ENCODE measurements at places on chromosomes 16 and 17.

- DNase-seq, result no peak
These were observed 21.0 kb upstream of the NOS2 start for GRCh38 chr17:27821318-27821717.

- no peak for DNase-seq
These were observed 156.9 kb downstream of the C16orf78 start for GRCh38 chr16:49530427-49530970.

GRCh38 chr17:51319186-51319585, 58.8 kb downstream of the UTP18 start:
- DNase-seq, result no peak

DNA sequence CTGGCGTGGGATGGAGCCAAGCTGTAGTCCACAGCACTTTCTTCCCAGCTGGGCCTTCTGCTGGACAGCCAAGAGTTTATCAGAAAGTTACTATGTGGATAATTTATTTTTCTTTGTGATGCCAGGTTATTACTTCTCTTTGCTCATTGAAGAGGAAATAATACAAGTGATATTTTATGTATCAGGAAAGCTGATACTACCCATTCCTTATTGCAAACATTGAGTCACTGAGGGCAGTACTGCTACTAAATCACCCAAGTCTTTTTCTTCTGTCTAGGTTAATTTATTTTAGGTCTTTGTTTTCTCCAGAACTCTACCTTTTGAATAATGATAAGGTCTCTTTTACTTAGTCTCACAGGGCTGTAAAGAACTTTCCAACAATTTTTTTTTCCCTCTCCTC, 8.3 kb downstream of the NUP93 start:
- no peak for DNase-seq

DNA sequence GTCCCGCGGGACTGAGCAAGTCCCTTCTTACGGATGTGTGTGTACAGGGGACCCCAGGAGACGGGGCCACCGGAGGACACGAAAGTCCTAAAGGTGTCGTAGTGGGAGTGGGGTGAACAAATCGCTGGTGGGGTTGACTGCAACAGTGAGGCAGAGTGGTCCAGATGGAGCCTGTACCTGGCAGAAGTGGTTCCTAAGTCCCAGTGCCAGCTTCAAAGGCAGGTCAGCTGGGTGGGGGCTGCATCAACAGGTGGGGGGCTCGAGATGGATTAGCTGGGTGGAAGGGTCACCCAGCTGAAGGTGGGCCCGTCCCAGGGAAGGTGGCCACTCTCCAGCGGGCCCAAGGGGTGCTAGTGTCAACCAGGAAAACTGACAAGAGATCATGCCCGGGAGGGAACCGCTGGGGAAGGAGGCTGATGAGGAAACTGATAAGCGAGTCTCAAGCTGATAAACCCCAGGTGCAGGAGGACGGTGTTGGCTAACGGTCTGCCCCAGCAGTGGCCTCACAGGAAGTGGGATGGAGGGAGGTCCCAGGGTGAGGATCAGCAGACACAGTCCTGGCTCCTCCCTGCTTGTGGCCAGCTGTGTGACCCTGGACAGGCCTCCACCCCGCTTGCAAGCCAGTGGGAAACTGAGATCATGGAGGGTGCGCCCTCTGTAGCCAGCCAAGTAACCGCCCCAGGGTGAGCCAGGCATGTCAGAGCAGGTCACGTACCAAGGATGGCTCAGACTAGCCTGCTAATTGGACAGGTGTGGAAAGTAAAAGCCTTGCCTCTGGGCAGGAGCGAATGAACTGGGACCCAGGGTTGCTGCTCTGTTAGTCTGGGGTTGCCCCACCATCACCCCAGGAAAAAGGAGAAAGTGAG, 1.0 kb downstream of the ORAI3 start:
- DNase-seq, result no peak

DNA sequence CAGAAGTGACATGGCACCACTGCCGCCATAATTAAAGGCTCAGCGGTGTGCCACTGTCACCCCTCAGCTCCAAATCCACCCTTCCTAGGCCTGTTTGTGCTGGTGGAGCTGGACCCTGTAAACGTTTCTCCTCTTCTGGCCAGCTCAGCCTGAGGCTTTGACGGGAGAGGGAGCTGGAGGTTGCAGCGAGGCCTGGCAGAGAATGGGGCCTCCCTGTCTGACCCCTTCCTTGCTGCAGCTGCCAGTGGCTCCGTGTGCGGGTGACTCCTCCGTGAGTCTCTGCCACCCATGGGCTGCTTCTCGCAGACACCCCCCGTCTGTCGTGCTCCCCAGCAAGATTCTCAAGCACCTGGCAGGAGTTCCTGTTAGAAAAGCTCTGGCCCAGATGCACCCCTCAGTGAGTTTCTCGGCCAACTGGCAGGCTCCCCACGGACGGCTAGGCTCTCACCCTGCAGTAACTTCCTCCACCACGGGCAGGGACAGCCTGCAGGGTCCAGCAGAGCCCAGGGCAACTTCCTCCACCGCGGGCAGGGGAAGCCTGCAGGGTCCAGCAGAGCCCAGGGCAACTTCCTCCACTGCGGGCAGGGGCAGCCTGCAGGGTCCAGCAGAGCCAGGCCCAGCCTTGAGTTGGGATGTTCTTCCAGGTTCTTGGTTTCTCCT, 4.7 kb upstream of the CHMP6 start:
- DNase-seq, result no peak

GRCh38 chr17:75414488-75414887, 9.0 kb upstream of the GRB2 start:
- no peak for DNase-seq

GRCh38 chr16:71371237-71371636, 12.7 kb downstream of the CALB2 start:
- DNase-seq, result no peak

DNA sequence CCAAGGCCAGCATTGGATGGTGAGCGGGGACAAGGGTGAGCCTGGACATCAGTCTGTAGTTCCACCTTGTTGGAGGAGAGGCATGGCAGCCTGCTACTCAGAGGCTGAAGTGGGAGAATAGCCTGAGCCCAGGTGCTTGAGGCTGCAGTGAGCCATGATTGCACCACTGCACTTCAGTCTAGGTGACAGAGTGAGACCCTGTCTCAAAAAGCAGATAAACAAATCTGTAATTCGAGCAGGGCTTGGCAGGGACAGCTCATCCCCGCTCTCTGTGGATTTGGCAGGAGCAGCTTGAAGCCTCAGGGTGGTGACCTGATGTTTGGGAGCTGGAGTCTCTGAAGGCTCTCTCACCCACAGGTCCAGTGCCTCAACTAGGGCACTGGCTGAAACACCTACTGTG, 38.6 kb upstream of the ZCCHC14 start:
- no peak for DNase-seq

DNA sequence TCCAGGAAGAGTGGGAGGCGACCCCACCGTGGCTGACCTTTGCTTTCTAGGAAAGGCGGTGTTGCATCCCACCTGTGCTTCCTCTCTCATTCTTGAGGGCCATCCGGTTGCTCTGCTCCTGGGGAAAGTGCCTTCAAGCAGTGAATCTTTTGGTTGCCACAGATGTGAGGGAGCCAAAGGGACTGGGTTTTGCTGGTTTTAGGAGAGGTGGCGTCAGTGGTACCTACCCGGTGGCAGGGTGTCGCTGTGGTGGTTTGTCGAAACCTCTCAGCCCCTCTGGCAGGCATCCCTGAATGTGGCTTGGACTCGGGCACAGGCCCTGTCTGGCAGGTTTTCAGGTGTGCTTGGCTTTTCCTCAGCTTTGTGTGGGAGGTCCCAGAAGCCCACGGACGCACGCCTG, 611.5 kb downstream of the KCNJ18 start:
- DNase-seq, result no peak

GRCh38 chr17:80424261-80424660, 9.3 kb downstream of the ENDOV start:
- DNase-seq, result no peak

DNA sequence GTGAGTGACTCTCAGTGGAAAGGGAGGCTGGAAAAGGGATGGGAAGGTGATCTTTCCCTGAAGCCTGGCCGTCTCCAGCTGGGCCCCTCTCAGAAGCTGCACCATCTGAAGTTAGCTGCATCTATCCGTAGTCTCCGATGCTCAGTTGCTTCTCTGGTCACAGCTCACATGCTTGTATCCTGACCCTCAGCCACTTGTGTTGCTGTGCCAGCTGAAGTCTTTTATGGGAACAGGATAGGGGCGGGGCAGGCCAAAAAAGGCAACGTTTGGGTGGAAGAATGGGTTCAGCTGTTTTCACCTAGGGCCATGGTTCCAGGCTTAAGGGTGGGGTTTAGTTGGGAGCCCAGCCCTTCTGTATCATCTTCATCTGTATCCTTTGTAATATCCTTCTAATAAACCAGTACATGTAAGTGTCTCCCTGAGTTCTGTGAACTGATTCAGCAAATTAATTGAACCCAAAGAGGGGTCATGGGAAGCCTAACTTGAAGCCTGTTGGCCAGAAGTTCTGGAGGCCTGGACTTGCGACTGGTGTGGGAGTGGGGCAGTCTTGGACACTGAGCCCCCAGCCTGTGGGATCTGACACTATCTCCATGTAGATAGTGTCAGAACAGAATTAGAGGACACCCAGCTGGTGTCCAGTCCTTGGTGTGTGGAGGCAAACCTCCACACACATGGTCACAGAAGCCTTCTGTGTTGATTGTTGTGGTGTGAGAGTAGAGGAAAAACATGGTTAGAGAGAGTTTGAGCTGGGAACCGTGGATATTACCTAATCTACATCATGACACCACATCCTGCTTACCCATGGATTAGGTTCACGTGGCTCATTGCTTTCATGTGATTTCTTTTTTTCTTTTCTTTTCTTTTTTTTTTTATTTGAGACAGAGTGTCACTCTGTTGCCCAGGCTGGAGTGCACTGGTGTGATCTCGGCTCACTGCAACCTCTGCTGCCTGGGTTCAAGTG, 49.3 kb upstream of the FBXO47 start:
- DNase-seq, result no peak

DNA sequence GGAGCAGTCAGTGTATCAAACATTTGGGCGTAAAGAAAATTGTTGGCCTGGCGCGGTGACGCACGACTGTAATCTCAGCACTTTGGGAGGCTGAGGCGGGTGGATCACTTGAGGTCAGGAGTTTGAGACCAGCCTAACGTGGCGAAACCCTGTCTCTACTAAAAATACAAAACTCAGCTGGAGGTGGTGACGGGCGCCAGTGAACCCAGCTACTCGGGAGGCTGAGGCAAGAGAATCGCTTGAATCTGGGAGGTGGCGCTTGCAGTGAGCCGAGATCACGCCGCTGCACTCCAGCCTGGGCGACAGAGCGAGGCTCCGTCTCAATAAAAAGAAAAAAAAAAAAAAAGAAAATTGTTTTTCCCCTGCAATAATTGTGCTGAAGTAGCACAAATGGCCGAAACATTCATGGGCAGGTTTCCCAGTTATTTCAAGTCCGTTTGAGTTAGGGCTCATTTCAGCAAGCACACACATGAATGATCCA, 1.4 kb downstream of the GCSH start:
- no peak for DNase-seq

DNA sequence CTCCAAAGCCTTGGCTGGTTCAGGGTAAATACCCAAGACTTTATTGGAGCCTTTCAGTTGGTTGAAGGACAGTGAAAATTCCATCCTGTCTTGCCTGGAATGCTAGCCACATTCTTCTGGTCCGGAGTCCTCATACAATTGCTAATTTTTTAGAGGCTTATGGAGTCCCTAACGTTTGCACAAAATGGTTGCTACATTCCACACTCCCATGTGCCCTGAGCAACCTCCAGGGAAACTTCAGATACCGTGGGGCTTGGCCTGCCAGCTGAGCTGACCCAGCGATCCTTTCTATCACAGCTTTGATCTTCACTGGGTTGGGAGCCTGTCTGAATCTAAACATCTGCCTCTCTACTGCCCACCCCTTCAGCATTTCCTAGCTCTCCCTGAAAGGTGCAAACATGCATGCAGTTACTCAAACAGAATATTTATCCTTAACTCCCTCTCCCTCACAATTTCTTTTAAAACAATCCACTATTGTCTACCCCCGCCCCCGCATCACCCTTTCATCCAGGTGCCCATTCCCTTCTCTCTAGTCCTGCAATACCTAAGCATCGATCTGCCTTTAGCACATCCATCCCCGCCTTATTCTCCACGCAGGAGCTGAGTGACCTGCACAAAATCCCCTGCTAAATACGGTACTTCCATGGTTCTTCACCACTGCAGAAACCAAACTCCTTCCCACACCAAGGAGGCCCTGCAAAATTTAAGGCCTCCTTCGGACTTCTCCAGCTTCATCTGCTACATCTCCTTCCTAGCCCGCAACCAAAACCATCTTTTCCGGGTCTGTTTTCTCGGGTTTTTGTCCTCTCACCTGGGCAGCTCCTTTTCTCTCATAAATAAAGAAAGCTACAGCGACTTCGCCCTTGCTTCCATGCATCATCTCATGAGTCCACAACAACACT, 810 bp upstream of the GAN start:
- DNase-seq, result no peak

GRCh38 chr17:10799407-10799806, 4.5 kb downstream of the TMEM238L start:
- DNase-seq, result no peak

DNA sequence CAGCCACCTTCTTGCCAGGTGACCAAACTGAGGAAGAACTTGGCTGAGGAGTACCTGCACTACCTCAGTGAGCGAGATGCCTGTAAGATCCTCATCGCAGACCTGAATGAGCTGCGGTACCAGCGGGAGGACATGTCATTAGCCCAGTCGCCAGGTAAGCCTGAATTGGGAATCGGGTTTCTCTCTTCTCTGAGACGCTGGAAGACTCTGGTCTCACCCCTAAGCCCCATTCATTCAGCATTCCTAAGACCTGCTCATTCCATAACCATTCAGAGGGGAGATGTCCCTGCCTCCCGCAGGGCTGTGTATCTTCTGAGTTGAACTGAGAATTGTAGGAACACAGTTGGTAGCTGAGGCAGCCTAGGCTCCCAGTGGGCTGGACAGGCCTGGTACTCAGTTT, 17.0 kb upstream of the THAP11 start:
- DNase-seq, result no peak

DNA sequence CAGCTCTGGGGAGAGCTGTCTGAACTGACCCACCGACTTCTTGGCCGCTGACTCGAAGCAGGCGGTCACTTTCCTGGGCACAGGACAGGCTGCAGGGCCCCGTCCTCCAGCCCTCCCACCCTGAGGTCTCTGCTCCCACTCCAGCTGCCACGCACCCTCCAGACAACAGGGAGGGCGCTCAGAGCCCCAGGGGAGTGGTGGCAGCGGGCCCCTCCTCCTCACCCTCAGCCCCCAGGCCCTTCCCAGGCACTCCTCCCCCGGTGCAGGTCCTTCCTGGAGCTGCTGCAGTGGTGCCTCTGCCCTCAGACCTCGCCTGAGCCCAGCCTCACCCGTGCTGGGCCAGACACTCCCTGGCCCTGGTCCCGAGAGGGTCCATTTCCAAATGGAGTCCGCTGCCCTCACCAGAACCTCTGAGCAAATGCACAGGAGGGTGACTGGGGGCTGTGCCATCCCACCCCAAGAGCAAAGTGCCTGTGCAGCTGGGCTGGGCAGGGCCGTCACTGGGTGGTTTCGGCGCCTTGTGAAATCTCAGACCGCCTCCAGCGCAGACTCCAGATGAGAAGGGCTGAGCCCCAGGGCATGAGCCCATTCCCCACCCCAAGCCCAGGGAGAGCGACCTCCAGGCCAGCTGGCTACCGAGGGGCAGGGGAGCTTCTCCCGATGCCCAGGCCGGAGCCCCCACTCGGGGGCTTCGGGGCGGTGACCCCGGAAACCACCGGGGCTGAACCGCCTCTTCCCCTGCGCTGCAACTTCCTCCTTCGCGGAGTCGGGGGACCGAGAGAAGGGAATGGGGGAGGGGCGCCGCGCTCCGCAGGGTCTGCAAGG, 717 bp downstream of the CYBA start:
- no peak for DNase-seq

- no peak for DNase-seq
These were observed 12.5 kb downstream of the GPRC5C start for GRCh38 chr17:74444406-74444805.
